ENCODE measurements at places on chromosomes 1 and 21. TPM values are rescaled to one million over a fixed set of nuclear protein-coding genes. Genes with fewer than 3 reads are reported as not detected.
A peak's percentile ranks its signal among the peaks of the same experiment; 100 is the strongest.

SPRR2E gene
- not detected for polyA plus RNA-seq

GRCh38 chr1:165793951-165794350 is 25.3 kb upstream of the TMCO1 start:
- no peak for DNase-seq

CYP4A22 gene
- polyA plus RNA-seq, result 7.8 TPM

GRCh38 chr1:156480016-156480370 is 20.6 kb downstream of the MEF2D start:
- no peak for DNase-seq

- DNase-seq, result no peak
Measured at GRCh38 chr1:25848531-25848930, 10.7 kb downstream of the AUNIP start.

- DNase-seq, result no peak
Measured at GRCh38 chr1:54380290-54380882, 25.8 kb downstream of the SSBP3 start.

GRCh38 chr1:25766721-25767436 is 33.1 kb upstream of the SELENON start:
- no peak for DNase-seq

- no peak for DNase-seq
Measured at GRCh38 chr1:76068542-76068941, 6.0 kb upstream of the ST6GALNAC3 start.

DNA sequence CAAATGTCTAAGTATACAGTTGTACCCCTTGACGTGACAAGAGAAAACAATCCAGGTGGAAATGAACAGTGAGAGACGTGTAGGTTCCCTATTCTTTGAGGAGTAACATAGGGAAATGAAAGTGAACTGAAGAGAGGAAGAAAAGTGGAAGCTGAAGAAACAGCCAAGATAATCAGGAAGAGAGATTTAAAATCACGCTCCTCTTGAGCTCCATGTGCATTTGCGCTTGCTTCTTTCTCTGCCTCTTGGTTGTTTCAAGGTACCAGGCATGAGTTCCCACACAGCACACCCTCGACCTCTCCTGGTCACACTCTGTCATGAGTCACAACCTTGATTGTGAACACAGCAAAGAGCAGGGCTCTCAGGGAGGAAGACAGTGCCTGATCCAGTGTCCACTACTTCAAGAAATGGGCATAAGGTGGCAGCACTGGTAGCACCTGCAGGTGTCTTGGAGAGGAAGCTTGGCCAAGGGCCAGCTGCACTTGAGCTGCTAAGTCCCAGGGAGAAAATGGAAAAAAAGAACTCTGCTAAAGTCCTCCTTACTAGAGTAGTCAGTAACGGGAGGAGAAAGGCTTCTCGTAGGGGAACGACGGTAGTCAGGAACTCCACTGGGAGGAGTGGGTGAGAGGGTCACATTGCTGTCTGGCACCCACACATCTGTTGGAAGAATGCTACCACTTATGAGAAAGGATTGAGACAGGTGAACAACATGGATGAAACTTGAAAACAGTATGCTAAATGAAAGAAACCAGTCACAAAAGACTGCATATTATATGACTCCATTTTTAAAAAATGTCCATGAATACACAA is 18.3 kb upstream of the ARID1A start:
- peak; percentile 73 for DNase-seq

DNA sequence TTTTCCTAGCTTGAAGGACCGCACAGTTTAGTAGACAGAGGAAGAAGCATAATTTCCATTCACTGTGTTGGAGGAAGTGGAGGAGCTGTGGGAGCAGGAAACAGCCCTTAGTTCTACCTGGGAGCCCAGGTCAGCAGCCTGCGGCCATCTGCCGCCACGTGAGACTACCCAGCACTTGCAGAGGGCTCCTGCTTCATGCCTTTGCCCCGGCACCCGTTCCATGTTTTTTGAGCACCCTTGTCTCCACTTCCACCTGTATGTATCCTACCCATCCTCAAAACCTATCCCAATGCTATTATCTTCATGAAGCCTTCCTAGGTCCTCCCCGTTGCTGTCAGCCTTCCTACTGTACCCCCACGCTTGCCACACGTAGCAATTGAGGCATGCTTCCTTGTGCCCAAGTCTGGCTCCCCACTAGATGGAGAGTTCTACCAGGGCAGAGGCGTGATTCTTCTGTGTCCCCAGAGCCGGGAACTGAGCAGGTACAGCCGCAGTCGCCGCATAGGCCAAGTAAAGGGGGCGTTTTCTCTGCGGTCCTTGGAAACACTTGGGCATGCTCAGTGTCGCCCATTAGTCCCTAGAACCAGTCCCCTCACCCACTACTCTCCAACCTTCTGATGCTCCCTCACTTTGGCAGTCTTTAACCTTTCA is 1.9 kb downstream of the SLC6A9 start:
- DNase-seq, result no peak

FBXO2 gene
- 1.2 TPM for polyA plus RNA-seq

DNA sequence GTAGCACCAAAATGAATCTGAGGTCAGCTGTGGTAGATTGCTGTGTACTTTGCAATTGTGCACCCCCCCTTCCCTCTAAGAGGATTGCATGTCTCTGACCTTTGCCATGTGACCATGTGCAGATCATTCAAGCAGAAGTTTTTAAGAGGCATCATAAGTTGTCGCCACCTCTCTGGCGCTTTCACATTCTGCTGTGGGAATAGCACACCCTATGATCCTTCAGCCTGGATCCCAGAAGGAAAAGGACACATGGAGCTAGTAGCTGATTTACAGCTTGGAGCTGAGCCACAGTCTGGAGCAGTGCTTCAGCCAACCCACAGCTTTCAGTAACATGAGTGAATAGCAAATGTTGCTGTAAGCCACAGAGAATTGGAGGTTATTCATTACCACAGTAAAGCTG is 158.5 kb downstream of the TSEN15 start:
- no peak for DNase-seq

DNA sequence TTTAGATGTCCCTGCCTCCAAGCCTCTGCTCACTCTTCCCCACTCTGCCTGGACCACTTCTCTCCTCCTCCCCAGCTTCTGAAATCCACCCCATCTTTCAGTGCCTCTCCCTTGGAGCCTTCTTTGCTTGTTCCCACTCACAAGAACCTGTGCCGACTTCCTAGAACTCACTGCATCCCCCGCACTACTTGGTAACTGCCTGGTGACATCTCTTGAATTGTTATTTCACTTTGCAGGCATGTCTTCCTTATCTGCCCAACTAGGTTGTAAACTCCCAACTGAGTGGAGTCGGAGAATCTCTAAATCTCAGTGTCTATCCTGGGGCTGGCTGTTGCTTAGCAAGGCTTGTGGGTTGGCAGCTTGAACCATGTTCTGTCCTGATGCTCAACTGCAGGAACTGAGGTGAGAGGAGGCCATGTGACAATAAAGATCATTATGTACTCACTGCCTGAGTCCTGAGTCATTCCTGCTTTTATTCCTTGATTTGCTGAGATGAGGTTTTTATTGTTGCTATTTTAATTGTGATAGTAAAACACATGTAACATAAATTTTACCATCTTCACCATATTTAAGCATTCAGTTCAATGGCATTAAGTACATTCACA is 3.9 kb downstream of the KPRP start:
- DNase-seq, result no peak

DNA sequence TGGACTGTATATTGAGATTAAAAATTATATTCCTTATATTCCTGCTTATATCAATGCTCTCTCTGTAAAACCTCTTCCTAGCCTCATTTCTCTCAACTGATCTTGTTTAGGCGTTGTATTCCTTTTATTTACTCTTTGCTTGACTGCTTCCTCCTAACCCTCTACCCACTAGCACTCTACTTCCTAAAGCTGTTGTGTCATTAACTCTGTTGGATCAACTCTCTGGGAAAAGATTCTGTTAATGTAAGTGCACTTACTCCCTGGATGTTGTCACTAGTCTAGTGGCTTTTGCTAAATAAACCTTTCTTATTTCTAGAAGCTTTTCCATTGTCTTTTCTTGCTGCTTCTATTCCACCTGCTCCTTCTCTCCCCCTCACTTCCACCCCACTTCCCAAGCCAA is 6.5 kb downstream of the SPATA46 start:
- no peak for DNase-seq

DNA sequence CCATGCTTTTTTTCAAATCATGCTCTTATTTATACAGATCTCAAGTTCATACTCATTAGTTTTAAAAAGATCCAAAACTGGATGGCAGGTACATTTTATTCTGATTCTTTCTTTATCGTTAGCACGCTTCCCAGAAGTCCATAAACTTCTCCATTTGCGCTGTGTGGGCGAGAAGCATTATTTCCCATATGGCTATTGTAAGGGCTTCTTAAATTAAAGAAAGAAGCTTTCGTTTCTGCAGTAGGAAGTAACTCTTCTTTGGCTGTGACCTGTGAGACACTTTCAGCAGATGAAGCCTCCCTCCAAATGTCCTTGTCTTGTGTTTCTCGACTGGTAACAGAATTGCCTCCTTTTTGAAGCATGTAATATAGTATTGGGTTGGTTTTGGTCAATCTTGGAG is 100.2 kb downstream of the NRIP1 start:
- no peak for DNase-seq

DNA sequence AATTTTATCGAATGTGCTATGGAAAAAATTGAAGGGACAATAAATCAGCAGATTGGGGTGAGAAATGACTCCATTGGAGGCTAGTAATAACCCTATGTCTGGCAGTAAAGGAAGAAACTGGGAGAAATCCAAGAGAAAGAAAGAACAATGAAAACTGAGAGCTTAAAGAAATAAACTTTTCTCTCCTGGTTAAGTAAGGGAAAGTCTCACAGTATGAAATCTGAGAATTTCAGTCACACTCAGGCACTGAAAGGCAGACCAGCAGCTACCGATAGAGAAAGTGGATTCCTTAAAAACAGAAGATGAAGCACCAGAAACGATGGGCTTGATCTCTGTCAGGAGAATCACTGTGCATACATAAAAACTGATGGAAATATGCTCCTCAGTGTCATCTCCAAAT is 404.2 kb downstream of the PLPP3 start:
- no peak for DNase-seq

ATP6V1G3 gene
- 9.7 TPM for polyA plus RNA-seq

DNA sequence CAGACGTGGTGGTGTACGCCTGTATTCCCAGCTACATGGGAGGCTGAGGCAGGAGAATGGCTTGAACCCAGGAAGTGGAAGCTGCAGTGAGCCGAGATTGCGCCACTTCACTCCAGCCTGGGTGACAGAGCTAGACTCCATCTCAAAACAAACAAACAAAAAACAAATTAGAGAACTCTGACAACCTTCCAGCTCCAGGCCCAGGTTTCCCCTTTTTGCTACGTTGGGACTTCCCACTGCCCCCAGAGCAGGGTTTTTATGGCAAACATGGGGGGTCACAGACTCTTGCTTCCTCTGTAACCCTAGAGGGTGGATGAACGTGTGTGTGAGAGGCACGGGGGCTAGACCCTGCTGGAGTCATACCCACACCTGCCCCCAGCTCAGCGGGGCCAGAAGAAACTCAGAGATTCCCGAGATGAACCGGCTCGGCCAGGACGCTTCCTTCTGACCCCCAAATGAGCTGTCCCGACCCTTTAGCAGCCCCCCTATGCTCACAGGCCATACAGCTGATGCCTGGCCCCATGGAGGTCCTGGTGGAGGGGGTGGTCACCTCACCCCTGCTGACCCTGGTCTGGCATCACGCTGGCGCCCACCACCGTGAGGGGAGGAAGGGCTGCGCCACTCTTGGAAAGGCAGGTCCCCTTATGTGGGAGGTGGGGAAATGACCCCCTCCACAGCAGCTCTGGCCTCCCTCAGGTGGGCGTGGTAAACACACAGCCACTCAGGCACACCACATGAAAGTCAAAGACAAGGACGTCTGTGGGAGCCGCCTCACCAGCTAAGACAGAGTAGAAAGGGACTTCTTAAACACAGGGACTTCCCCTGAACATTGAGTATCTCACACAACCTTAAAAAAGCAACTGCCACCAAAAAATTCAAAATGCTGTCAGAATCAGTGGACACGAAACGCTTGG is 7.1 kb downstream of the GPR157 start:
- no peak for DNase-seq

- DNase-seq, result no peak
Measured at GRCh38 chr1:42142894-42143675, 10.1 kb upstream of the GUCA2B start.

TRIM17 gene
- polyA plus RNA-seq, result 7.0 TPM

DNA sequence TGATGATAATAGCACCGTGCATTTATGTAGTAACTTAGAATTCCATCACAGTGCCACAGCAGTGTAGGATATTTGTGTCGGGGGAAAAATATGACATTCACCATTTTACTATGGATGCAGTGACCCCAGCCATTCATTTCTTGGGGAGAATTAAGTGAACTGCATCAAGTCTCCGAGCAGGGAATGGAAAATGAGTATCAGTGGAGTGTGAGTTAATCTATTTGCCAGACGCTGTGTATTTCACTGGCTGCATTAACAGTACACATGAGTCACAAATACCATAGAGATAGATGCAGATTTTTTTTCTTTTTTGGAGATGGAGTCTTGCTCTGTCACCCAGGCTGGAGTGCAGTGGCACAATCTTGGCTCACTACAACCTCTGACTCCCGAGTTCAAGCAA is 33.8 kb upstream of the SLC45A1 start:
- DNase-seq, result no peak

LGR6 gene
- polyA plus RNA-seq, result 1.3 TPM

DNA sequence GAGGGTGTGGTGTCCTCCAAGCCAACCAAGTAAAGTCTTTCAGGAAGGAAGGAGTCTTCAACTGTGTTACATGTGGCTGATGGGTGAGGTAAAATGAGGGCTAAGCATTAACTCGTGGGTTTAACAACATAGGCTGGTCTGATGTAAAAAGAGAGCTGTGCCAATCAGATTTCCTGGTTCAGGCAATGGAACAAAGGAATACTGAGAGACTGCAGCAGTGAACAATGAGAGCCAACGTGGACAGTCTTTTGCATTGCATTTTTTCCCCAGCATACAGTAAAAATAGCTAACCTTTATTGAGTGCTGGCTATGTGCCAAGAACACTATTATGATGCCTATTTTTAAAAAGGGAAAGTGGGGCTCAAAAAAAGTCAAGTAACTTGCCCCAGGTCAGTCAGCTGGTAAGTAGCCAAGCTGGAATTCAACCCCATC is 31.1 kb downstream of the DLGAP3 start:
- no peak for DNase-seq

HMCN1 gene
- 42.8 TPM for polyA plus RNA-seq

DNA sequence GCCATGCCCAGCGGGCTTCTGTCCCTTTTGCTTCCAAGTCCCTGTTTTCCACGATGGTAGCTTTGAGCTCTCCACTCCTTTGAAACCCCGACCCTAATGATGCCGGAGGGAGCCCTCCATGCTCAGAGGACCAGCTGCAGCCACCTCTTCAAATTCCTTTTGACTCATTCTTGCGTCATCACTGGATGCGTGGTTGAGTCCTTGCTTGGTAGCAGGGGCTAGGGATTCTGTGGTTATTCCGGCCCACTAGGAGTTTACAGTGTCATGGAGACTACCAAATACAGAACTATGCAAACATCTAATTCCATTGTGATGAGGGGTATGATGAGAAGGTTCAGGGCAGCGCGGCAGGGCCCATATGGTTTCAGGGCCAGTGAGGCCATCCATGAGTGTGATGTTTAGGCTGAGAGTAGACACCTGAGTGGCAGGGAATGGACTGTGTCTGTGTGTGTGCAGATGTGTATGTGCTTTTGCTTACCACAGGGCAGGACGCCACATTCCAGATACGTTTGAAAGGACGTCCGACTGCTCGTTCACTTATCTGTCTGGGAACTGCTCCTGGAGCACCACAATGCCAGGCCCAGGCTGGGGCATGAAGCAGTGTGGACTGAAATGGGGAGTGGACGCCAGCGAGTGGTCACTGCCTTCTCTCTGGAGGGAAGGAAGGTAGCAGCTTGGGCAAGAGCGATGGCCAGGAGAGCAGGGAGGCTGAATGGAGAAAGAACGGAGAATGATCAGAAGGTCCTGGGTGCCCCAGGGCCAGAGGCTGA is 30.4 kb upstream of the ZBTB21 start:
- DNase-seq, result no peak

GBP6 gene
- not detected for polyA plus RNA-seq

- no peak for DNase-seq
Measured at GRCh38 chr1:5754817-5755551, 237.2 kb downstream of the NPHP4 start.

Measured in right renal pelvis (tissue), 4 donors.